ENCODE measurements at places on chromosomes 6 and 20.

DNA sequence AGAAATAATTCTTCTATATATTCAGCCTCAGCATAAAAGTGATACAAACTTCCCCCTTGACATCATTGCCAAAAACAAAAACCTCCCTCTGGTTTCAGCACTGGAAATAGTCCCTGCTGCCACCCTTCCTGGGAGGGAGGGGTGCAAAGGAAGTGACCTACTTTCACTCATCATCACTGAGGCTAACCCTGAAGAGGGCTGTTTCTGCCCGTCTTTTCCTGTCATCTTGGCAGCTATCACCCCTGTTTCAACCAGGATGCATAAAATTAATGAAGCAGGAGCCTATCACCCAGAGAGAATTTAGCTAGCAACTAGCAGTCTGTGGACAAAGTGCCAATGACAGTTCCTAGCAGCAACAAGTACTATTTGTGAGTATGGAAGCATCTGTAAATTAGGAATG lies 397.8 kb downstream of the LAMA2 start:
- DNase-seq, result peak; percentile 19

- no peak for DNase-seq
These were observed 220.9 kb upstream of the PLN start for GRCh38 chr6:118327237-118327636.

GRCh38 chr6:97215157-97215769 lies 67.8 kb downstream of the MMS22L start:
- no peak for DNase-seq

DNA sequence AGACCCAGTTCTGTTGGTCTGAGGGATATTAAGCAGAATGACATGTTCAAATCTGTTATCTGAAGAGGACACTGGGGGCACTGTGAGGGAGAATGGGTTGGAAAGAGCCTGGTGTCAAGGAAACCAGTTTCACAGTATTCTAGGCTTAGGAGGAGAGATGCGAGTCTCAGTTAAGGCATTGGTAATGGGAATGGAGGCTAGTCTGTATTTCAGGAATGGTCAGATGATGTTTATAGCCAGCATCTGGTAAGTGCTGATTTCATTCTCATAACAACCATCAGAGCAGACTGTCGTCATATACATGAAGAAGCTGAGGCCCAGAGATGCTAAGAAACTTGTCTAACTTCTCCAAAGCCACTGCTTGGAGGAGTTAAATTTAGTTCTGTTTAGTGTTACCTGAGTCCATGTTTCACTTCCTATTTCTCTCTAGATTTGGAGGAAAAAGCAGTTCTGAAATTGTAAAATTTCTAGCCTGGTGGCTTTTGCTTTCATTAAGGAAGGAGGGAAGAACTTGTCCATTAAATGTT lies 242.0 kb downstream of the ARID1B start:
- DNase-seq, result no peak

DNA sequence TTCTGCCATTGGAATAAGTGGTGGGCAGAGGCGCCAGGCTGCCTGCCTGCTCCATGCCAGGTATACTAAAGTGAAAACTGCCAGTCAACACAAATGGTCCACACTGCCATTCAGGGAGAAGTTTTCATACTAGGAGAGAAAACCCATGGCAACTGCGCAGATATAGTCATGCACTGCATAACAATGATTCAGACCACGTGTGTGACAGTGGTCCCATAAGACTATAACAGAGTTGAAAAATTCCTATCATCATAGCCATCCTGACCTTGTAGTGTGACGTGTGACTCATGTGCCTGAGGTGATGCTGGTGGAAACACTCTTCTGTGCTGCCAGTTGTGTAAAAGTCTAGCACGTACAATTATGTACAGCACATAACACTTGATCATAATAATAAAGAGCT lies 25.1 kb downstream of the ZC3H12D start:
- no peak for DNase-seq

GRCh38 chr6:99588618-99589289 lies 17.9 kb upstream of the PRDM13 start:
- DNase-seq, result peak; percentile 54

- DNase-seq, result no peak
These were observed 27.6 kb downstream of the CDH26 start for GRCh38 chr20:59985864-59986263.

GRCh38 chr6:112021691-112022310 lies 32.1 kb upstream of the CCN6 start:
- DNase-seq, result no peak

- DNase-seq, result no peak
These were observed 10.4 kb downstream of the LOC128125822 start for GRCh38 chr6:63582579-63583231.

- DNase-seq, result no peak
These were observed 52.2 kb upstream of the HSF2 start for GRCh38 chr6:122347280-122347679.

GRCh38 chr20:62617711-62618483 lies 24.4 kb upstream of the SLCO4A1 start:
- peak; percentile 56 for DNase-seq

DNA sequence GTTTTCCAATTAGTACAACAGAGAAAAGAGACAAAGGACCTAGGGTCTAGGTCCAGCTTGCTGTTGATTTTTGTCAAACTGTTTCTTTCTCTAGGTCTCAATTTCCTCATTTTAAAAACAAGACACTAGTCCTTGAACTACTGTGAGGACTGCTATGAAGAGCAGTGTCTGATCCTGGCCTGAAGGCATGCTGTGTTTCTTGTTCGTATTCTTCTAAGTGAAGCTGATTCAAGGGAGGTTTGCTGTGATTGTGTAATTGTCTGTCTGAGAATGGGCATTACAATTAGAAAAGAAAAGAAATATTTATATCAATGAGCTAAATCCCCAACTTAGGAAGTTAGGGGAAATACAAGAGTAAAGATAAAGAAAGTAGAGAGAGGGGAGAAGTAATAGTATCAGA lies 228.2 kb upstream of the SUPT3H start:
- no peak for DNase-seq

GRCh38 chr6:97240222-97240621 lies 42.8 kb downstream of the MMS22L start:
- no peak for DNase-seq

DNA sequence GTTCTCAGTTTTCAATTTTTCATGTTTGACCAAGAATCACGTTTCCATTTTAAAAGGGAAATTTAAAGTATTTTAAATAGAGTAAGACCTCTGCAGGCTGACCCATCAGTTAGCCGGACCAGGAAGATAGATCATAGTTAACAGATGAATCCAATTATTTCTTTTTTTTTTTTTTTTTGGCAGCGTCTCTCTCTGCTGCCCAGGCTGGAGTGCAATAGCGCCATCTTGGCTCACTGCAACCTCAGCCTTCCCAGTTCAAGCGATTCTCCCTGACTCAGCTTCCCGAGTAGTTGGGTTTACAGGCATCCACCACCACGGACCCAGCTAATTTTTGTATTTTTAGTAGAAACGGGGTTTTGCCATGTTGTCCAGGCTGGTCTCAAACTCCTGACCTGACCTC lies 256.7 kb upstream of the CNR1 start:
- DNase-seq, result no peak

DNA sequence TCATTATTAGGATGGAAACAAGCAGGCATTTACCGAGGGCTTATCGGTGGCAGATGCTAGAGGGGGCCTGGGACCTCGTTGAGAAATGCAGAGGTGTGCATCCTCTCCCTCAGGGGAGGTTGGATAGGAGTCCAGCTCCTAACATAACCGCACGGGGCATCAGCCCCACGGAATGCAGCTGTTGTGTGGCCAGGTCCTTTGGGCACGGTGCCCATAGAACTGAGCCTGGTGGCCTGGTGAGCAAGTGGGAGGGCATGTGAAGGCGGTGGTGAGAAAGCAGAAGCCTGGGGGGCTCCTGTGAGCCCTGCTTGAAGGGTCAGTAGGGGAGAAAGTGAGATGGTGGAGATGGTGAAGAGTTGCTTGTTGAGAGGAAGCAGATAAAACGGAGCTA lies 143.7 kb downstream of the CDH26 start:
- no peak for DNase-seq

- no peak for DNase-seq
These were observed 4.2 kb downstream of the ZNF337 start for GRCh38 chr20:25692499-25692898.

DNA sequence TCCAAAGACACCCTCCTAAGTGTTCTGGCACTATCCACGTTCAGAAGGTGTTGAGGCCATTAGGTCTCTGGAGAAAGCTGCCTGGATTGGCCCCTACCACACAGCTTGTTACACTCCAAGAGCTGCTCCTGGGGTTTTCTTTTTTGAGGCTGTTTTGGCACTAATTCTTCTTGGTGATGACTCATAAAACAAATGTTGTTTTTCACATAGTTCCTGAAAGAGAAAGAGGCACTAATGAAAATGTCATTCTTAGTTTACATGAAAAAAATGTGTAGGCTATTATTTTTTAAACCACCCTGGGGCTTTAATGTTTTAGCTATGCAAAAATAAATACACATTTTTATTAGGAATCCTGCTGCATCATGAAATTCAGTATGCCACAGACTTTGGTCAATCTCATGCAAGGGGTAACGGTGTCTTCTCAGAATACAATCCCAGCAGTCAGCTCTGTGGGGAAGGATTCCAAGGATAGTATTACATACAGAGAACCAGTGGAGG lies 38.1 kb downstream of the TBPL1 start:
- no peak for DNase-seq

DNA sequence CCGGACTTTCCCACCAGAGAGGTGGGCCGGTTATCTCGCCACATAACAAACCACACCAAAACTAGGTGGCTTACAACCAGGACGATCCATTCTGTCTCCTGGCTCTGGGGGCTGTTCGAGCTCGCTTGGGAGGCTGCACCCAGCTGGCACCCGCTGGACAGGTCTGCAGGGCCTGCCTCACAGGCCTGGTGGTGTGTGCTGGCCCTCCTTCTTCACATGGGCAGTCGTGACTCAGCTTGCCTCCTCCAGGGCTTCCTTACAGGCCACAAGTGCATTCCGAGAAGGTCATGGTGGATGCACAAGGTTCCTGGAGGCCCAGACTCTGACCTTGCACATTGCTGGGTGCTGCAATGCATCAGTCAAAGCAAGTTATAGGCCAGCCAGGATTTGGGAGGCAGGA lies 34.2 kb downstream of the FOXF2 start:
- no peak for DNase-seq

GRCh38 chr6:35178932-35179832 lies 34.6 kb upstream of the SCUBE3 start:
- no peak for DNase-seq

DNA sequence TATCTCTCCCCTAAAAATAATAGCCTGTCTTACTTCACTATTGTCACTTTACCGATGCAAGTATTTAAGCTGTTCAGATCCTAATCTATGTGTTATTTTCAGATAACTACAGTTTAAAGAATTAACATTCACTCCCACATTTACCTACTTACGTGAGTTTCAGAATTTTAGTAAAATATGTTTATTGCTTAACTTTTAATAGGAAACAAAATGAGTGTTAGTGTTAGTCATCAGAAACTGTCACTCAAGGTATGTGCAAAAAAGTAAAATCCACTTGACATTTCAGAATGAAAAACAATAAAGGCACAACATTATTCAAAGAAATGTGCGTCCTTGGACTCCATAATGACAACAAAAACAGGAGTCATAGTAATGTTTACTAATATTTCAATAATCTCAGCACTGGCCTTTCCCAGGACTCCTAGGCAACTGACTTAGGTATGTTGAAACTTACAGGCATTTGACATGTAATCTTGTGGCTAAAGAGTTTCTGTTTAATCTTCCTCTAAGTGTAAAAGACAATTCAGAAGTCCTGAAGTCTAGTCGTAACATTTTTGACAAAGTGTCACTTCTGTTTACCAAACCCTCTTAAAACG lies 4.5 kb downstream of the ATXN1 start:
- no peak for DNase-seq

DNA sequence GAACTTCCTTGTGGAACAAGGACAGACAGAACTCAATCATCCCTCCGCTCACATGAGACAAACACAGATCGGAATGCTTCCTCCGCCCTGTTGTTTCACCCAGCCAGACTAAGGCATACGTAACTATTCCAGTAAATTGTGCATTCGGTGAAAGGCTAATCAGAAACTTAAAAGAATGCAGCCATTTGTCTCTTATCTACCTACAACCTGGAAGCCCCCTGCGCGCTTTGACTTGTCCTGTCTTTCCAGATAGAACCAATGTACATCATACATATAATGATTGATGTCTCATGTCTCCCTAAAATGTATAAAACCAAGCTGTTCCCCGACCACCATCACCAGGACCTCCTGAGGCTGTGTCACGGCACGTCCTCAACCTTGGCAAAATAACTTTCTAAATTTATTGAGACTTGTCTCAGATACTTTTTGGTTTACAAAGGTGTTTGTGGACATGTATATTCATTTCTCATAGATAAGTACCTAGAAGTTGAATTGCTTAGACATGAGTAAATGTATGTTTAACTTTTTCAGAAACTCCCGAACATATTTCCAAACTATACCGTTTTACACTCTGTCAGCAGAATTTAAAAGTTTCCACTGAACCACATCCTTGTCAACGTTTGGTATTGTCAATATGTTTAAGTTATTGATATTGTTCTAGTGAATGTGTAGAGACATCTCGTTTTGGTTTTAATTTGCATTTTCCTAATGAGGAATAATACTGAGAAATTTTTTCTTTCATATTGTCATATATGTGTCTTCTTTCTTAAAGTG lies 197.6 kb upstream of the THBS2 start:
- DNase-seq, result no peak

DNA sequence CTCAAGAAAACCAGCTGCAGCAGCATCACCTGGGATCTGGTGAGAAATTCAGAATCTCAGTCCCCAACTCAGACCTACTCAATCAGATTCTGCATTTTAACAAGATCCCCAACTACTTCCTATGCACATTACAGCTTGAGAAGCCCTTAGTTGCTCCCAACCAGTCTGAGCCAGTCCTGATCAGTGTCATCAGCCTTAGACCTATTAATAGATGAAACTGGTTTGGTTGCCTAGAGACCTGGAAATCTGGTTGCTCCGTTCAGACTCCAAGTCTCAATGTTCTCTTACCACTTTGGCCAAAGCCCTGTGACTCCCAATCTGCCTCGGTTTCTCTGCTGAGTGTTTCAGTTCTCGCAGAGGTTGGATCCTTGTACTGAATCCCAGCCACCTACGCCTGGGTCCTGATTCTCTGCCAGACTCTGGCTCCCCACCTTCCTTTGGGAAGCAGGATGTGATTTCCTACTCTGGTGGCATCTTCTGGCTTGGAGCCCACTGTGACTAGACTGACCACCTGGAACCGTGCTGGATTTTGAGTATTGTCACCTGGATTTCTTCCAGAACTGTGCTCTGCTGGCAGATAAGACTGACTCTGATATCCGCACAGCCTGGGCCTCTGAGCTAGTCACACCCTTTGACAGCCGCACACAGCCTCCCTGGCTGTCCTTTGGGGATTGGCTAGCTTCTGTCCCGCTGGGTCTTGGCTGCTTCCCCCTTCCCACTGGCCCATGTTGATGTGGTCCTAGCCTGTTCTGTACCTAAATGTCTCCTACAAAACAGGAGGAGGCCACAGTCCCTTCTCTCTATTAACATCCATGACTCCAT lies 20.3 kb upstream of the ATXN1 start:
- DNase-seq, result no peak

GRCh38 chr20:21352703-21353102 lies 44.6 kb downstream of the NKX2-4 start:
- DNase-seq, result no peak
